Stimulated activated effector memory CD8-positive, alpha-beta T cell treated with anti-CD3 and anti-CD28 coated beads, Interleukin-12 subunit alpha, Interleukin-12 subunit beta, amount 100 ng/mL, for 72 hours (primary cell): ENCODE measurements at places on chromosomes 11 and 22.

DNA sequence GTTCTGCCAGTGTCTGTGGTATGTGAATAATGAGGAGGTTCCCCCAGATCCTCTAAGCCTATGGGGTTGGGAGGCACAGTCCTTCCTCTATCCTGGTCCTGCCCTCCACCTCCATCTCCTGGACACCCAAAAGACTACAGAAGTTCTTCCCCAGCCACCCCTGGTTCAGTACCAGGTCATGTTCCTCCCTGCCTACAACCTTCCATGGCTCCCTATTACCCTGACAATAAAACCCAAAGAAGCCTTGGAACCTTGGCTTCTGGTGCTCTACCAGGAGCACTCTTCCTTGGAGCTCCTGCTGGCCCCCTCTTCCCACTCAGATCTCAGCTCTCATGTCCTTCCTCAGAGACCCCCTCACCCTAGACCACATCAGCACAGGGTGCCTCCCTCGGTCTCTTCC, 12.9 kb downstream of the TRPM5 start:
- no peak for DNase-seq

DNA sequence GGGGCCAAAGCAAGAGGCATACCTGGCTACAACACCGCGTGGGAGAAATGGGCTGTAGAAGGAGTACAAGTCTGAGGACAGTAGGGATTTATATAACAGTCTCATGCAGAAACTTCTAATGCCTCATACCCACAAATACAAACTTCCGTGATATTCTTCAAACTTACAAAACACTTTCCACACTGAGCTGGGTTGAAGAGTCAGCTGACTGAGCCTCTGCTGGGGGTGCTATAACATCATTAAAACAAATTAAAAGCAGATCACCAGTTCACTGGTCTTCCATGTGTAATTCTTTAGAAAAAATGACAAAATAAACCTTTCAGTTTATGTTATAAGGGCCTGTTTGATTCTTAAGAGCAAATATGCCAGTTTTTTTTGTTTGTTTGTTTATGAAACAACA, 92.0 kb downstream of the MUC15 start:
- no peak for DNase-seq

GRCh38 chr22:24429411-24430365, 2.3 kb downstream of the ADORA2A start:
- no peak for DNase-seq

DNA sequence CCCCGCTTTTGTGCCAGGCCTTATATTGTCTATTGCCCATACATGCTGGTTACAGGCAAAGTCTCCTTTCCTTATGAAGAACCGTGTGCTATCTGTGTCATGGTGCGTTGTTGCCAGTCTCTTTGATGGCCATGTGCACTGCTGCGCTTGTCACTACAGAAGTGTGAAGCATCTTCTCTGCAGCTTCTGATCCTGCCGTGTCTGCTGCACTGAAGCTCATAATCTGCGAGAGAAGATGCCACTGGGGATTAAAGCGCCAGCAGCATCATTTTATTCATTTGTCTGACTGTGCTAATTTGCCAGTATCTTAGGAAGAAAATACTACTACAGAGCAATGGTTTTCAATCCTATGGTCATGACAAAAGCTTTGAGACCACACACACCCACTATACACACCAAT, 330.1 kb downstream of the FAT3 start:
- DNase-seq: no peak

- DNase-seq: no peak
These were observed 64.7 kb downstream of the TRIM29 start for GRCh38 chr11:120073196-120073595.

- no peak for DNase-seq
These were observed 6.6 kb downstream of the PITPNM1 start for GRCh38 chr11:67498544-67498972.

DNA sequence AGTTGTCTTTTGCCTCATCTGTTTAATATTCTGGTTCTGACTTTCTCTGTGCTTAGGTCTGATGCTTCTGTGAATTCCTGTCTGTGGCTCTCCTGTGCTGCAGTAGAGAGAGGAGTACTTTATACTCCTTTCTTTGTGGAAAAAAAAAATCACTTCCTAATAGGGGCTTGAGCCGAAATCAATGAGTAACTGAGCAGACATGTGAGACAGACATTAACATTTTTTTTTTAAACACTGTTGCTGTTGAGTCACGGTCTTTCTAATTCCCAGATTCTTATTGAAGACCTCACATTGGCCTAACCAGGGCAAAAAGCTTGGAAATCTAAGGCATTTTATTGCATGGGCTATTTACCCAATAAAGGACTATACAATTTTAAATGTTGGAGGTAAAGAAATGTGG, 86.1 kb downstream of the GRM5 start:
- DNase-seq: no peak

- DNase-seq: no peak
These were observed 5.7 kb upstream of the SEPTIN3 start for GRCh38 chr22:41963453-41964111.

DNA sequence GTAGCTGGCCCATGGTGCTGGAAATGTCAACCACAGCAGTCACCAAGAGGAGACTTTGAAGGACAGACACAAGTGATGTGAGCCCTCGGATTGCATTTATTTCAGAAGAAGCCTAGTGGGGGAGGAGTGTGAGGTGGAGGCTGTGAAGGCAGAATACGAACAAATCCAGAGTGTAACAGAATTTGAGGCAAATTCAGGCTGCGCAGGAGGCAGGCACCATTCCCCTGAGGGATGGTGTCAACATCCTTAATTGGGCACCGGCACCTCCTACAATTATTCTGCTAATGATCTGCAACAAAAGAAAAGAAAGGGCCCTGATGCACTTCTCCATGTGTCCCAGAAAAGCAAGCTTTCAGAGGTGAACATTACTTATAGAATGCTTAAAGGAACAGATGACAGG, 32.2 kb downstream of the CWC15 start:
- no peak for DNase-seq

- DNase-seq: no peak
These were observed 2.4 kb upstream of the E2F8 start for GRCh38 chr11:19243143-19243542.

- no peak for DNase-seq
These were observed 71.4 kb upstream of the SYN3 start for GRCh38 chr22:33129621-33130020.

DNA sequence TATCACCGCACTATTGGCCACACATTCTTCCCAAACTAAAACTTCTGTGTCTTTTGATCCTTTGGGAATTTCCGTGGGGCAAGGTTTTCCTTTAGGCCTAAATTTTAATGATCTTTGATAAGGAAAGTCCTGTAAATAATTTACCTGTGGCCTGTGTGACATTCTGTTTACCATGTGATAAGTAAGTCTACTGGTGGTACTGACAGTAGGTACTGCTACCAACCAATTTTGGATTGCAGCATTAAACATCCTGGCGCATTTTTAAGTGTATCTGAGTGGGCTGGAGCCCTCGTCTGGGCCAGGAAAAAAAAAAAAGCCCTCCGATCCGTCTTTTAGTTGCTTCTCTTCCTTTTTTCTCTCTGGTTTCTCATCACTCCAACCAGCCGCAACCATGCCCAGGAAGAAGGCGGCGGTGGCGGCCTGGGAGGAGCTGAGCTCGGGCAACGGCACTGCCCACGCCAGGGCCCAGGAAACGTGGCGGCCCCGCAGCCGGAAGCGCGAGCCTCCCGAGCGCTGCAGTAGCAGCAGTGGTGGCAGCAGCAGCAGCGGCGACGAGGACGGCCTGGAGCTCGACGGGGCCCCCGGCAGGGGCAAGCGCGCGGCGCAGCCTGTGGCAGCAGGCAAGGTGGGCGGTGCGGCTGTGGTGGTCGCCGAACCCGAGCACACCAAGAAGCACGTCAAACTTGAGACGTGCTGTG, 33.6 kb downstream of the ASRGL1 start:
- DNase-seq: peak; percentile 22

DNA sequence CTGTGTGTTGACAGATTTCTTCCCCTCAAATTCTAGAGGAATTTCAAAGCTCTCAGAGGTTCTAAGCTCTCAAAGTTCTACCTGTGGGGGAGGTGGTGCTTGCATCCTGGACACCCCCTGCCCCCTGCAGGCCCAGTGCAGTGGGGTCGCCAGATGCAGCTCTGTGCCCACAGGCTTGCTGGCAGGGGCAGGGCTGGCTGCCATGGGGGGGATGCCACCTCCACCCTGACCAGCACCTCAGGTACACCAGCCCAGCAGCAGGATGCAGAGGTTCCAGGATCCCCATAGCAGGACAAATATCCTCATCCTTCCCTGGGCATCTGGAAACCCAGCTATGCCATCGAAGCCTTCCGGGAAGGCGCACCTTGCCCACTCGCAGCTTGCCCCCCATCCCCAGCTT, 91.1 kb downstream of the BRD1 start:
- no peak for DNase-seq

DNA sequence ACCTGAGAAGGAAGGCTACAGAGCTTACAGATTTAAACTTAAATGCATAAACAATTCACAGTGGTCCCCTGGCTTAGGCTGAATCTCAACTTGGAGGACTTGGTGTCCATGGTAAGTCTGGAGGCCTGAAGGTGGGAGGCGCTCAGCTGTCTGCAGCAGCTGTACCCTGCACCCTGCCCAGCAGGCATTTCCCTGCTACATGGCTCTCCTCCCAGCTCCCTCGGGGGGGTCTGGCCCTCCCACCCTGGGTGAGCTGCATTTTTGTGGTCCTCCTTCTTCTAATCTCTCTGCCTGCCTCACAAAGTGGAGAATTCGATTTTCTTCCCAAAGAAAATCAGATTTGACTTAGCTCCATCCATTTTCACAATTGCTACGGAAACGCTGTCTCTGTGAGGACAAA, 273.2 kb downstream of the KIRREL3 start:
- no peak for DNase-seq

DNA sequence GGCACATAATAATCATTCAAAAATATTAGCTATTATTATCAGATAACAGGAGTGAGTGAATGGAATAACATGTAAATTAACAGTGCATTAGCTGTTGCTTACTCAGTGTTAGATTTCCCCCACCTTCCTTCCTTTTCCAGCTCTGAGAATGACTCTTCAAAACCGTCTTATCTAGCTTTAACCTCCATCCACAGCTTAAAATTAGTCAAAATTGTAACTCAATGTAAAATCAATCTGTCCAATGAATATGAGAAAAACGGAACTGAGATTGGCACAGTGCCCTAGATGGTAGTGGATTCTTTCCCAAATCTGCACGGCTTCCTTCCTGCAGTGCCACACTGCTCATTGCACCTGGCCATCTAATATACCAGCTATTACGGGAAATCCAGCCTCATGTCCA, 156.8 kb upstream of the BDNF start:
- DNase-seq: no peak

DNA sequence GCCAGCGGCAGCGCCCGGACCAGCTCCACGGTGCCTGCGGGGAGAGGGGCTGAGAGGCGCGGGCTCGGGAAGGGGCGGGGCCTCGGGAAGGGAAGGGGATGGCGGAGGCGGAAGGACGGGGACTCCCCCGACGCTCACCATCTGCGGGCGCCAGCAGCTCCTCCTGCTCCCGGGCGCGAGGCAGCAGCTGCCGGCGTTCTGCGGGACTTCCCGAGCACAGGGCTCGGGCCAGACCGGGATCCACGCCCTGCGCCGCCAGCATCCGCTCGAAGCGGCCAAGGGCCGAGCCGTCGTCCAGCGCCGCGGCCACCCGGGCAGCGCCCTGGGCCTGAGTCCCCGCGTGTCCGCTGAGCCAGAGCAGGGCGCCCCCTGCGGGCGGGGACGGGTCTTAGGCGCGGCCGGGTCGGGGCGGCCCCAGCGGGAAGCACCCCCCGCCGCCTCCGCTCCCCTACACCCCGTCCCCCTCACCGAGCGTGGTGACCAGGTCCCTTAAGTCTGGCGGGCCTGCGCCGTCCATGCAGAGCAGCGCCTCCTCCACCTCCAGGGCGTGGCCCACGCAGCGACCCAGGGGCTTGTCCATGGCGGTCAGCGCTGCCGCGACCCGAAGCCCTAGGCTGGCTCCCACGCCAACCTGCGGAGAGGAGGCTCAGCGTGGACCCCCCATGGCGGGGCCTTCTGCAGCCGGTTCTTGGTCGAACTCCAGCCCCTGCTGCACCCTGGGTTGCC, 873 bp upstream of the SCO2 start:
- DNase-seq: peak; percentile 94

- DNase-seq: no peak
These were observed 154.2 kb downstream of the LDLRAD3 start for GRCh38 chr11:36098087-36098486.

DNA sequence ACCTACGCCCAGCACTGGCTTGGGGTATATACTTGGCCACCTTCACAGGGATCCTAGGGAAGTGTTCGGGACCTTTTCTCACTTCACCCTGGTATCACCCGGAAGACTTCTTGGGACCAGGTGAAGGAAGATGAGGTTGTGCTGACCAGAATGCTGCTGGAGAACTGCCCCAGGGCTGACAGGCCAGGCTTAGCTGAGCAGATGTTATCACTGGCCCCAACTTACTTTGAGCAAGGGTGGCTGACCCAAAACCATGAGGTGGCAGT, 4.5 kb downstream of the FTH1 start:
- no peak for DNase-seq

- no peak for DNase-seq
These were observed 81.1 kb downstream of the LARGE2 start for GRCh38 chr11:46003572-46003971.

GRCh38 chr11:122977470-122978298, 4.0 kb downstream of the BSX start:
- DNase-seq: no peak

- no peak for DNase-seq
These were observed 44.2 kb downstream of the OTOG start for GRCh38 chr11:17591293-17591692.

DNA sequence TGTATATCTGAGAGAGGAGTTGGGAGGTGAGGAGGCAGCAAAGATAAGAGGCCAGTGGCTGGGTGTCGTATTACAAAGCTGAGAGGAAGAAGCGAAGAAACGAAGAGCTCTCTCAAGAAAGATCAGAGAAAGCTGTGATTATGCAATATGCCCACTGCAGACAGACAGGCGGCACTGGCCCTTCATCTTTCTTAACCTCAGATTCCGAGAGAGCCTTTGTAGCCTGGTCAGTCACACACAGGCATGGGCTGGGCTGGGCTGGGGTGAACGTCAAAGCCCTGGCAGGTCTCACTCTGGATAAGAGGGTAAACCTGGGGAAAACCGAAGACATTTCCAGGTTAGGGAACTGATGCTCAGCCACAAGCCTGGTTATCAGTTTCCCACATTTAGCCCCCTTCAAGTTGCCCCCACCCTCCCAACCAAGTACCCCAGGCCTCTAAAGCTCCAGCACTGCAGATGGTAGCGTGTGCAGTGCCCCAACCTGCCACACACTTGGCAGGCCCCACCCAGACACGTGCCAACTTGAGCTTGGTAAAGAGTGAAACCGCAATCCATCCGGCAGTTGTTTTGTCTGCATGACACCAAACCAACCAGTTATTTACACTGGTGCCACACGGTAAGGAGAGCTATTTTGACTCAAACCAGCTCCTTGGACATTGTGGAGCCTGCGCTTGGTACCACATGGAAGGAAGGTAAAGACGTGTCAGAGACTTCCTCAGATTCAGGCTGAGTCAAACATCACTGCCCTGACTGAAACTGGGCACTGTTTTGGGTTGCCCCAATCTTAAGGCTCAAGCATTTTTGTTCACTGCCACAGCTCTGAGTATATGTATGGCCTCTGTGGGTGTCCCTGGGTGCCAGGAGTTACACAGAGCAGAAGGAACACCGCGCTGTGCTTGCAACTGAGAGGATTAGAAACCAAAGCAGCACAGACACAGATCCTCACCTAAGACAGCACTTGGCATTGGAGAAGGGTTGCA, 135.9 kb downstream of the FDX1 start:
- no peak for DNase-seq

GRCh38 chr22:42994917-42995562, 19.9 kb downstream of the PACSIN2 start:
- DNase-seq: no peak
